GM13977 (cell line): ENCODE measurements at places on chromosomes 2 and 18.

DNA sequence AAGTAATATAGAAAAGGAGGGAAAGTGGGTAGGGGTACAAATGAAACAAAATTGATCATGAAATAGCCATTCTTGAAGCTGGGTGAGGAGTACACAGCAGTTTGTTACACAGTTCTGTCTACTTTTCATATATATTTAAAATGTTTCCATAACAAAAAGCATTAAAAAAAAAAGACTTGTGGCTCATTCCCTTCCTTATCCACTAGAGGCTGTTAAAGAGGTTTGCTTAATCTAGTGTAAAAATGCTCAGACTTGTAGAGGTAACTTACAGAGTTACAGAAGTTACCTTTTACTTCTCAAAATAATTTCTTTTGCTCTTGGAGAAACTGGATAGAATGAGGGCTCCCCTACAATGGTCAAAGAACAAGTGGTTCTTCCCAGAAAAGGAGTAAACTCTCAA is 8.1 kb upstream of the WIPF1 start:
- DNase-seq: no peak

- no peak for DNase-seq
Measured at GRCh38 chr2:237486819-237487448, at the start of gene MLPH. MLPH (plus strand) TSS chr2:237487251; CDS start chr2:237493427, 6,176 bp downstream.

- no peak for DNase-seq
Measured at GRCh38 chr2:128544321-128545037, 225.8 kb upstream of the HS6ST1 start.

DNA sequence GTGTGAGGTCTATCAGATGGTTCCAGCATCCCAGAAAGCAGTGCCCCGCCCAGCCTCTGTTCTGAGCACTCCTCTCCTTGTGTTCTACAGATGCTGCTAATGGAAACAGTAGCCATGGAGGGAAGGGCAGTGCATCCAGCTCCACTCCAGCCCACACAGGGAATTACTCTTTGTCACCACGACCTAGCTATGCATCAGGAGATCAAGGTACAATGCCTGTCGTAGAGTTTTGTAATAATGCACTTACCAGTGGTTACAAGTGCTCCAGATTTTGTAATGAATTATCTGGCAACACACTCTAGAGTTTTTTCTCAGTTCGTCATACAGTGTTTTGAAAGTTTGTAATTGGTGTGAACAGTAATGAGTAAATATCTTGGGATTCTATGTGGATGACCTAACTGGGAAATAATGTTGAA is 161.1 kb downstream of the ESCO1 start:
- no peak for DNase-seq
